ENCODE measurements at places on chromosomes 3 and 15.

DNA sequence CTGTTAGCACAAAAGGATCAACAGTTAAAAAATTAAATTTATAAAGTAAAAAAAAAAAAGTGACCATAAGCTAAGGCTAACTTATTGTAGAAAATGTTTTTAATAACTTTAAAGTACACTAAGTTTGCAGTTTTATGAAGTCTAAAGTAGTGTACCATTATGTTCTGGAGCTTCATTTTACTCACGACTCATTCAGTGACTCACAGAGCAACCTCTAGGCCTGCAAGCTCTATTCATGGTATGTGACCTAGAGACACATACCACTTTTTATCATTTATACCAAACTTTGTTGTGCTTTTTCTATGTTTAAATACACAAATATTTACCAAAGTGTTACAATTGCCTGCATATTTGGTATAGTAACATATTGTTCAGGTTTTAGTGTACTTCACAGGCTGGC, 1552.3 kb downstream of the OTOL1 start:
- DNase-seq = no peak

GRCh38 chr3:174618368-174619080, 240.6 kb upstream of the NAALADL2 start:
- no peak for DNase-seq

DNA sequence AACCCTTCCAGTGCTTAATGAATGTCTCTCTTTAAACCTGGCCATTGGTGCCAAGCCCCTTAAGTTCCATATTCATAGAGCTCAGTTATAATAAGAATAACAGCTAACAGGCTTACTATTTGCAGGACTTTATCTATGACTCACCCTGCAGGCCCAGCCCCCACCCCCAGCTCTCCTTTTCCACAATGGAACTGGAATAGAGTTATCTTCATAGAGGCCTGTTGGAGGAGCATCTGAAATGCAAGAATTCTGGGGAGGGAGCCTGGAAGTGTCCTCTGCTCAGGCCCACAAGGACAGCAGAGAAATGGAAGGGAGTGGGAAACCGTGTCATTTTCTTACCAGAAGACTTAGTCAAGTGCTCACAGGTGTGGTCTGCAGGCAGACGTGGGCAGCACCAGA, 52.8 kb downstream of the SEMA5B start:
- no peak for DNase-seq

DNA sequence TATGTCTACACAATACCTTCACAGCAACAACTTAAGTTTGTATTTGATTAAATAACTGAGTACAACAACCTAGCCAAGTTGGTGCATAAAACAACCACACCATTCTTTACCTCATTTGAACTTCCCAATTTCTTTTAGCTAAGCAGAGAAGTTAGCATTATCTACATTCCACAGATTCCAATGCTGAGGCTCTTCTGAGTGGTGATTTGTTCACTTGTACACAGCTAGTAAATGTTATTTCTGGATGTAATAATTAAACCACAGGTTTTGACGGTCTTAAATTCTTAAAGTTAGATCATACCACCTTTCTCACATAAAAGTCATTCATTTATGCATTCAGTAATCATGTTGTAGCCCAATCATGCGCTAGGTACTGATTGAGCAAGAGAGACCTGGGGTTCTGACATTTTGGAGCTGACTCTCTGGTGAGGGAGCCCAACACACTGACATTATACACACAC, 102.5 kb downstream of the SST start:
- no peak for DNase-seq

DNA sequence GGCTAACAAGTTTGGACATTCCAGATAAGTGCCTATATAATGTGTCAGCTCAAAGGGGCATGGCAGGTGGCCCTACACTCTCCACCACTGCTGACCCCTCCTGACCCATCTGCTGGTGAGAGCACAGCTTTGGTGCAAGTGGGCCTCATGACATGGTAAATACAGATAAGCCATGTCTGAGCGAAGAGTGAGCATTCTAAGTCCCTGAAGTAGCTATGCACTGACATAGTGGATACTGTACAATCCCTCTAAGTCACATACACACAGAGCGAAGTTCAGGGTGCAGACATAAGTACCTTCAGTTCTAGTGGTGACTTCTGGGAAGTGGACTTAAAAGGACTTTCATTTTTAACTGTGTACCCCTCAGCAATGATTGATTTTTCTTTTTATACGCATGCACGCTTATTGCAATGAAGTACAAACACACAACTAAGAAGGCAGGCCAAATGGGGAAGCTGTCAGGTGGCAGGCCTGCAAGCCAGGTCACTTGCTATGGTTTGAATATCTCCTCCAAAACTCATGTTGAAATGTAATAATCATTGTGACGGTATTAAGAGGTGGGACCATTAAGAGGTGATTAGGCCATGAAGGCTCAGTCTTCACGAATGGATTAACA, 41.5 kb downstream of the TBC1D2B start:
- no peak for DNase-seq

GRCh38 chr15:92082006-92082843, 228.7 kb downstream of the SLCO3A1 start:
- DNase-seq = peak; percentile 45

- no peak for DNase-seq
Observed at GRCh38 chr3:18354701-18355100, 70.4 kb downstream of the SATB1 start.

- DNase-seq = no peak
Observed at GRCh38 chr15:66433726-66434125, 47.0 kb downstream of the MAP2K1 start.

DNA sequence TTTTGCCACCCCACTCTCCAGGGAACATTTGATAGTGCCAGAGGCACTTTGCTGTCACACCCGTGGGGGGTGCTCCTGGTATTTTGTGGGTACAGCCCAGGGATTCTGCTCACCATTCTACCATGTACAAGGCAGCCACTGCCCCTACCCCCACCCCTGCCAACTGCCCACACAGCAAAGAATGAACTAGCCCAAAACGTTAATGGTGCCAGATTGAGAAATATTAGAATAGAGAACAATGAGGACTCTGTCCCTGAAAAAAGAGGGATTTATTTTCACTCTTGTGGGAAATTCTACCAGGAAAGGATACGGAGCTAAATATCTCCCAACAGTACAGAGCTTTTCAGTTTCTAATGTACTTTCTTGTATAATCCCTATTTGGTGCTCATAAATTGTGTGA, 154.5 kb upstream of the SUCLG2 start:
- DNase-seq = no peak

- DNase-seq = no peak
Observed at GRCh38 chr15:56199038-56199437, 44.6 kb downstream of the RFX7 start.

DNA sequence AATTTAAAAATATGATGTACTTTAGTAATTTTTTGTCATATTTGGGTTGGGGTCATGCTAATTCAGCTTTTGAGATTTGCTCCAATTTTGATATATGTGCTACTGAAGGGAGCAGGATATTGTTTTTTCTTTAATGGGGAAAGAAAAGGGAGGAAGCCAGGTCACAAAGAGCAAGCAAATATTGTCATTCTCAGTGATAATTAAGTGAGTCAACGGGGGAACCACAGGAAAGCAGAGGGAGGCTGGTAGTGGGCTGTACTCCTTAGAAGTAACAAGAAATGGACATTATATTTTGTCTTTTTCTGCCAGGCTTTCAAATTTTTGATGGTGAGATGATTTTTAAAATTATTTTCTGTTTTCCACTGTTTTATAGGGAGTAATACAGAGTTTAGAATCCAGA, 45.6 kb upstream of the NMD3 start:
- no peak for DNase-seq

GRCh38 chr3:80696280-80696679, 928.5 kb upstream of the ROBO1 start:
- DNase-seq = peak; percentile 6

DNA sequence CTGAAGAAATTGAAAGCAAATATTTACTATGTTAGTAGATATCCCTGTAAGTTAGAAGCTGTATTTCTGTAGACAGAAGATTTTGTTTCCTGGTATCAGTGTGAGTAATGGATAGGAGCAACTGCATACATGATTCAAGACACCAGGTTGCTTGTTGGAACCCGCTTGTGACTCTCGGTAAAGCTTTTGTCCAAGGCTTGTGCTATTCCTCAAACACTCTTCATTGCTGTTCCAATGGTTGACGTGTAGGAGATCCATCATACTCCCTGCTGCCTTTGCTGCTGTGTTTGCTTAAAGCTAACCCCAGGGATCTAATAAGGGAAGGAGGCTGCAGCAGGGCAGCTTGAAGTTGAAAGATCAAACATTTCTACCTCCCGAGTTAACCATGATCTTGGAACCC, 160.1 kb downstream of the RSRC1 start:
- no peak for DNase-seq

GRCh38 chr3:12423131-12423530, 61.1 kb upstream of the TSEN2 start:
- DNase-seq = no peak

- DNase-seq = no peak
Observed at GRCh38 chr3:147423798-147424580, 14.8 kb downstream of the ZIC1 start.

- no peak for DNase-seq
Observed at GRCh38 chr15:87735522-87735921, 521.0 kb downstream of the NTRK3 start.

DNA sequence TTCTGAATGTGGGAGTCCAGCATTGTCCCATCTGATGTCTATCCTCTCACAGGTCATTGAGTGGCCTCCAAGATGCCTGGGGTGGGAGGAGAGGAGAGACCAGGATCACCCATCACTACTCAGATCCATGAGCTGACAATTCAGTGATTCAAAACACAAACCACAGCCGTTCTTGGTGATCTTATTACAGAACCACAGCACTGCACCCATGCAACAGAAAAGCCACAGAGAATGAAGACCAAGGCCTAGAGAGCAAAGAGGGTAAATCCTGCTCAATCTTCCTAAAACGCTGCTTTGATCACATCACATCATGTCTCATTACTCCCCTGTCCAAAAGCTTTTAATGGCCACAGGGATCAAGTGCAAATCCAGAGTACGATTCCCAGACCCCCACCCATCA, 23.5 kb downstream of the ANP32A start:
- no peak for DNase-seq

GRCh38 chr15:98719137-98719740, 70.9 kb downstream of the IGF1R start:
- no peak for DNase-seq

DNA sequence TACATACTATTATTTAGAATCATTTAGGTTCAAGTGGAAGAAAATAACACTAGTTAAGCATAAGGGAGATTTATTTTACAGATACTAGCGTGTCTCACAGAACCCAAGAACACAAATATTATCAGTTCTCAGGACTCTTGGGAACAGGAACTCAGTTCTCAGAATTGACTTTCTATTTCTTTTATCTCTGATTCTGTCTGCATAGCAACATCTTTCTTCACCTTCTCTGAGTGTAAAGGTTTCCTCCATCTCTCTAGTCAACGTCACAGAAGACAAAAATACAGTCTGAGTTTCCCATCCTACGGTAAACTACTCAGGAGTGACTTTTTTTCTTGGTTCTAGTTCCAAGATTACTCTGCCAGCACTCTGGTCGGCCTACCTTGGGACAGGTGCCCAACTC, 220.0 kb downstream of the SV2B start:
- no peak for DNase-seq

DNA sequence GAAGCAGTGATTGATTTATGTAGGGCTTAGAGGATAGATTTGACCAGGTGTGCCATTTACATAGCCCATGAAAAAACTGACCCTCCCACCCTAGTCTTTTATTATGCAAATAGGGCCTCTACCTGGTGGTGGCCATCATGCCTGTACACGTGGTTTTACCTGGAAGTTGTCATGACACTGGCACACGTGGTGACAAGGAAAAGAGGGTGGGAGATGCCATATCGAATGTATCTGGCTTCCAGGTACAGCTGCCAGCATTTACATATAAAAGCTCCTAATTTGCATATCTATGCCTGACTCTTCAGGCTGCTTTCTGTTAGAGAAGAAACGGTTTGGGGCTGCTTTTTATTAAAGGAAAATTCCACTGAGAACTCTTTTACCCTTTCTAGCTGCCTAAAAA, 35.0 kb upstream of the DNAJC13 start:
- DNase-seq = no peak

GRCh38 chr3:119978554-119979208, 115.6 kb downstream of the GSK3B start:
- no peak for DNase-seq

DNA sequence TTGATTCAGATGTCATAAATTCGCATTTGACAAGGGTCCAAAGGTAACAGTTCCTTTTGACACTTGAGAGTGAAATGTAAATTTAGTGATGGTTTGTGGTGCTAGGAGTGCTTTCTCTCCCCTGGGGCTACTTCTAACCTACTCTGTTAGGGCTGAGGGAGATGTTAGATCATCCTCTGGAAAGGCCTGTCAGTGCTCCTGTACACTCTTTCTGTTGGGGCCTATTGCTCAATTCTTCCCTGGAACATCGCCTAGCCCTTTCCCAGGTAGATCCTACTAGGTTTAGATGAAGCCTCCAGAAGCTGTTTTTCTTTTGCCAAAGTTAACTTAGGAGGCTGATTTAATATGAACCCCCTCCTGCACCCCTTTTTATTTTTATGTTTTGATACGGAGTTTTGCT, 1.4 kb downstream of the PCCB start:
- no peak for DNase-seq

- no peak for DNase-seq
Observed at GRCh38 chr15:42619656-42620371, 44.4 kb downstream of the STARD9 start.

- DNase-seq = no peak
Observed at GRCh38 chr3:48434591-48435222, 4.8 kb upstream of the PLXNB1 start.

GRCh38 chr3:117898722-117899522, 1135.7 kb downstream of the IGSF11 start:
- peak; percentile 3 for DNase-seq

GRCh38 chr15:24943361-24943760, 11.4 kb upstream of the SNRPN start:
- no peak for DNase-seq

GRCh38 chr15:91118817-91119590, 18.9 kb downstream of the SV2B start:
- DNase-seq = no peak

GRCh38 chr3:197209366-197210260, 88.8 kb downstream of the DLG1 start:
- no peak for DNase-seq

GRCh38 chr3:2261747-2262146, 163.1 kb downstream of the CNTN4 start:
- no peak for DNase-seq

GRCh38 chr3:26708501-26708900, 85.9 kb downstream of the LRRC3B start:
- no peak for DNase-seq

- no peak for DNase-seq
Observed at GRCh38 chr15:39400821-39401550, 179.9 kb upstream of the THBS1 start.

- no peak for DNase-seq
Observed at GRCh38 chr3:106821801-106822200, 555.4 kb upstream of the CCDC54 start.
